ENCODE measurements at places on chromosomes 1 and 21.

DNA sequence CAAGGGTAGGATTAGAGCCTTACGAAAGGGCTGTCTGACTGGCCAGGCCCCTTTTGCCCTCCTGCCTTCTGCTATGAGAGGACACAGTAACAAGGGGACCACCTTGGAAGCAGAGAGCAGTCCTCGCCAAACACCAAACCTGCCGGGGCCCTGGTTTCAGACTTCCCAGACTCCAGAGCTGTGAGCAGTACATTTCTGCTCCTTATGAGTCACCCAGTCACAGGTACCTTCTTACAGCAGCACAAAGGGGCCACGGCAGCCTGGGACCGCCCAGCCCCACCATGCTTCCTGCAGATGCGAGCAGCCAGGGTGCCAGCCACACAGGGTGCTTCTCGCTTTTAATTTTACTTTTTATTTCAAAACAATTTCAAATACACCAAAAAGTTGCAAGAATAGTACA, 17.2 kb upstream of the POFUT2 start:
- DNase-seq, result no peak

- DNase-seq, result no peak
These were observed 24.2 kb downstream of the ZBTB18 start for GRCh38 chr1:244075247-244075722.

DNA sequence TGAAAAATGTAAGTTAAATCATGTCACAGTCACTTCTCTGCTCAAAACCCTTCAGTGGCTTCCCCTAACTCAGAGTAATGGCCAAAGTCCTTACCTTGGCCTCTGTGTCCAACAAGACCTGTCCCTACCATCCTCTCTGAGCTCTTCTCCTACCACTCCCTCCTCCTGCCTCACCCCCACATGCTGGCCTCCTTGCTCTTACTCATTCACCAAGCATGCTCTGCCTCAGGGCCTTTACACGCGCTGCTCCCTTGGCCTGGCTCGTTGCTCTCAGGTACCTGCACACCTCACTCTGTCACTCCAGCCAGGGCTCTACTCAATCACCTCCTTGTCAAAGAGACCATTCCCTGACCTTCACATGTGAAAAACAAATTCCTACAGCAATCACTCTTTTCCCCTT, 54.2 kb downstream of the SEC16B start:
- DNase-seq, result no peak

DNA sequence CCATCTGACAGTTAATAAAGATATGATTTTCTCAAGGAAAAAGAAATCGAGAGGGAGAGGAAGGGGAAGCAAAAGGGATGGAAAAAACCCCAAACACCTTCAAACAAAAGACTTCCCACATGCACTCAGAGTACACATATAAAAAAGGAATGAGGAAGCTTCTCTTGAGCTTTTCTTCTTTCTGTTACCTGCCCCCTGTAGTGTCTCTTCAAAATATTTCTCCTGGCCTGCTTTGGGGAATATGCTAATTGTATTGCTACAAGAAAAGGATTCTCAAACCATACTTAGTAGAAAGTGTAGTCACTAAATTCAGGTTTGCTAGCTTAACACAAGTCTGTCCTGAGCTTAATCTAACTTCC, 58.7 kb downstream of the KIF14 start:
- DNase-seq, result no peak

DNA sequence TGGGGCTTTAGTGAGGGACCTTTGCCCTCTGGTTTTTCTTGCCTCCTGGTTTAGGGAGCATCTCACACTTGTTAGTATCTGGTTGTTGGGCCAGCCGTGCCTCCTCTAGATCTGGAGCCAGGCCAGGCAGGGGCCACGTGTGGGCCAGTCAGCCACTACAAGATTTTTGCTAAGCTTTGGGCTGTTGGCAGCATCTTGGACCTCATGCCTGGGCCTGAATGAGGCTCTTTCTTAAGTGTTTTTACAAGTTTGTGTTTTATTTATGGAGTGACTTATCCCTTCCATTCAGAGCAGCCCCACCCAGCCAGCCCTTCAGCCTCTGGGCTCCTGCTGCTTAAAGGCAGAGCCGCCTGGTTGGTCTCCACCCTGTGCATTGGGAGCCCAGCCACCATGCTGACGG, 1.6 kb upstream of the SH3BGRL3 start:
- DNase-seq, result no peak

DNA sequence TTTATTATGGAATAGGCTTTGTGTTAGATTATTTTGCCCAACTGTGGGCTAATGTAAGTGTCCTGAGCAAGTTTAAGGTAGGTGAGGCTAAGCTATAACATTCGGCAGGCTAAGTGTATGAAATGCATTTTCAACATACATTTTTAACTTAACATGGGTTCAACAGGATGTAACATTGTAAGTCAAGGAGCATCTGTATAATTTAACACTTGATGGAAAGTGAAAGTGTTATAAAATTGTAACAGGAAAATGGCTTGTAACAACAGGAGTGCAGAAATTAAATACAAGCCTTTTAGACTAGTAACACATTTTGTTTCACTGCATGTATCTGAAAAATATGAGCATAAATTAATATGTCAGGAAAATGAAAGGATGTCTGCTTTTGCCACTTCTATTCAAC, 42.3 kb downstream of the B3GALNT2 start:
- no peak for DNase-seq

- DNase-seq, result no peak
These were observed 6.3 kb downstream of the FGR start for GRCh38 chr1:27628712-27629111.

GRCh38 chr1:23422241-23422877, 2.2 kb downstream of the TCEA3 start:
- peak; percentile 8 for DNase-seq

DNA sequence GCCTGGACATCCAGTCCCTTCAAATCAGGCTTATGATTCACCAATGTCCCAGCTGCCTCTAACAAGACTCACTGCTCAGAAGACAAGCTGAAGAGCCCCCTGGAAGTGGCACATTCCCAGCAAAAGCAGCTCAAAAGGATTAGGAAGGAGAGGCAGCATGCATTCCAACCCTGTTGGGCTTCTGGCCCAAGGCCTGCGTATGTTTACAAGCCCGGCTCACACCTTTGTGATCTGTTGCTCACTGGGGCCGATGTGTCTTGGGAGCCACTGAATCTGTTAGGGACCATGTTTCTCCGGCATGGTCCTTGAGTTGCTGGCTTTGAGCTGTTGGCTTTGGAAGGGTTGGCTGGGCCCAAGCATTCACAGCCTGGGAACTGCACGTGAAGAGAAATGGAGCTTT, 81.2 kb upstream of the C1orf174 start:
- DNase-seq, result no peak

DNA sequence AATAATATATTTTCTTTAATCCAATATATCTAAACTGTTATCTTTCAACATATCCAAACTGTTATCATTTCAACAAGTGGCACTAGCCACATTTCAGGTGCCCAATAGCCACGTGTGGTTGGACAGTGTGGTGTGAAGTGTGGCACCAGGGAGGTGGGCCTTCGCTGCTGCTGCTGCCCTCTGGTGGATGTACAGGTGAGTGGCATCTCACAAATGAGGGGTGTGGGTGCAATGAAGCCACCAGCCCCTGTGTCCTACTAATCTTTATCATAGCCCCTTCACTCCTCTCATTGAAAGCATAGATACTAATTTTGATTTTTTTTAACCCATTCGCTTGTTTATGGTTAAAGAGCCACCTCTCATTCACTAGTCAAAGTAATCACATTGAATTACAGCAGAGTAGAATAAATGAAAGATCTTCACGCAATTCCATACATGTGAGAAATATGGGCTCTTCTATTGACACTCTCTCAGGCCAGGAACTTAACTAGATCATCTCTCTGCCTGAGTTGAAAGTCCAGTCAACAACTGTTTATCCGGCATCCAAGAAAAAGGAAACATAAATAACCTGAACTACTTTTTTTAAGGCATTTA, 499.2 kb downstream of the OMA1 start:
- DNase-seq, result no peak

DNA sequence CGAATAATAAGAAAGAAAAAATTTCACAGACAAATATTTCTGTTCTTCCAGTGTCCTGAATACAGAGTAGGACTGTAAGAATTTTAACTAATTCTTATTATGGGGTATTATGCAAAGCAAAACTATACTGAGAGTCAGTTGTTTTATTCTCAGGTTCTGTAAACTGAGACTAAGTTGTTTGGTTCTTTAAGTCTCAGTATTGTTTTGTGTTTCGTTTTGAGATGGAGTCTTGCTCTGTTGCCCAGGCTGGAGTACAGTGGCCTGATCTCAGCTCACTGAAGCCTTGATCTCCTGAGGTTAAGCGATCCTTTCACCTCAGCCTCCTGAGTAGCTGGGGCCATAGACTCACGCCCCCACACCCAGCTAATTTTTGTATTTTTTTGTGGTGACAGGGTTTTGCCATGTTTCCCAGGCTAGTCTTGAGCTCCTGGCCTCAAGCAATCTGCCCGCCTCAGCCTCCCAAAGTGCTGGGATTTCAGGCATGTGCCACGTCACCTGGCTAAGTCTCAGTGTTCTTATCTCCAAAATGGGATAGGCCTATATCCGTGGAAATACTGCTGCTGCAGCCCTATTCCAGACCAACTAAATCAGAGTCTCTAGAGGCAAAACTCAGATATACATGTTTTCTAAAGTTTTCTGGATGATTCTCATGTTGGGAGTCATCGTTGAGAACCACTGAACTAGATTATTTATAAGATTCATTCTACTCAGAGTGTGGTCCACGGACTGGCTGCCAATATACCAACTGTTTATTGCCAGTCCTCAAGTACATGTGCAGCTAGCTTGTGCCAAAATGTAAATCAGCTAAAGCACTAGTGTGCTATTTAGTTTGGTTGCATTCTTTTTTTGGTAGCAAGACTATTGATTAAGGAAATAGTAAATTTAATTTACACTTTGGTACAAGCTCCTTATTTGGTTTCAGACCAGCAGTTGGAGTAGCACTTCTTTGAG, 116.6 kb downstream of the HS2ST1 start:
- DNase-seq, result no peak

DNA sequence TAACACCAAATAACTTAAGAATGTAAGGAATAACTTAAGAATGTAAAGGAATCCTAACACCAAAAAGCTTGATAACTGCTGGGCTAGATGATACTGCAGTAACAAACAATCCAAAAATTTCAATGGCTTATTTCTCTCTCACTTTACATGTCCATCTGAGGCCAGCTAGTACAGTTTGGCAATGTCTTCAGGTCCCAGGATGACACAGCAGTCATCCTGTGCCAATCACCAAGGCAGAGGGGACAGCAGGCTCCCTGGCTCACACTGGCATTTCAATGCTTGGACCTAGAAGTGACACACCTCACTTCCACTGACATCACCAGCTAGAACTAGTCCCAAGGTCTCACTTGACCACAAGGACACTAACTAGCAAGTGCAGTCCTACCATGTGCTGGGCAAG, 15.3 kb downstream of the DNAJC11 start:
- DNase-seq, result no peak

GRCh38 chr1:1229770-1230169, 2.0 kb downstream of the SDF4 start:
- no peak for DNase-seq

- no peak for DNase-seq
These were observed 3.9 kb upstream of the SYNC start for GRCh38 chr1:32706491-32706890.

- no peak for DNase-seq
These were observed 68.1 kb downstream of the SPAG17 start for GRCh38 chr1:118116909-118117308.

DNA sequence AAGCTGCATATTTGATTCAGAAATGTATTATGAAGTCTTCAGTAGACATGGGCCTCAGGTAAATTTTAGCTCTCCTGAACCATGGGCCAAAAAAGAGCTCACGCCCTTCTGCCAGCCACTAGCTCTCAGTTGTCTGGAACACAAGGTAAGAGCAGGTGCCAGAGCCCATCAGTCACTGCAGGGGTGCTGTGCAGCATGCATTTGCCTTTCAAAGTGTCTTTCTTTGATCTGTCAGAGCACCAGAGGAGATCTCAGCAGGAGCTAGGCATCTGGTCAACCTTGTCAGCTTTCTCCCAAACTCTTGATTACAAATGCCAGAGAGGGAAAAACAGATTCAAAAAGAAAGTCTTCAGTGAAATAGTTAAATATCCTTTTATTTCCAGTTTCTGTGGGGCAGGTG, 332.3 kb downstream of the COL11A1 start:
- no peak for DNase-seq

DNA sequence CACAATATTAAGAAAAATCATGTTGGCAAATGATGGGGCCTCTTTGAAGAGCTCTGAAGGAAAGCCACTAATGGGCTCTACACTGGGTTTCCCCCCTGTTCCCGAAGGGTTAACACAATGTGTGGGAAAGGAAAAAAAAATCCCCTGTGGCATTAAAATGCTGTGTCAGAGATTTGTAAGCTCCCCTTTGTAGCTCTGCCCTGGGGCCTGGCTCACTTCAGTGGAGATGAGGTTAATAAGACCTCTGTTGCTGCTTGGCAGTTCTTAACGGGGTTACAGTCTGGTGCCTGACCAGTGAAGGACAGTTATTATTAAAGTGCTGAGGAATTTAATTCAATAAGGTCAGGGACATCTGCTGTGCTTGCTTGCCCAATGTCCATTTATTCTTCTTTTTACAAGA, 129.7 kb upstream of the UBE2U start:
- no peak for DNase-seq

DNA sequence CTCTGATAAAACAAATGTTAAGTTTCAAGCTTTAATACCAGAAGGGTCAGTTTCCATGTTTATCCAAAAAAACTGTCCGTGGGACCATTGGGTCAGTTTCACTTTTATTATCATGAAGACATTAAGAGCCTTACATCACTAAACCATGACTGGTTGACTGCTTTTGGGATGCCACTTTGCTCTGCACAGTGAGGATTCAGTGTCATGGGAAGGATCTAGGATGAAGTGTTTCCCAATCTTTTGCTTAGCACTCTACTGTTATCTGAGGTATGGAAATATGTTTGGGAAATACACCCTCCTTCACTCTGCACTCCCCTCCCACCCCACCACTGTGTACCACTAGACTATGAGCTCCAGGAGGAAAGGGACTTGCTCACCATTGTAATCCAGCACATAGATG, 16.3 kb downstream of the RPS6KC1 start:
- no peak for DNase-seq

Measured in stimulated activated CD8-positive, alpha-beta memory T cell treated with anti-CD3 and anti-CD28 coated beads, Interleukin-4, amount 100 ng/mL, for 1 hour (primary cell).